Activated CD4-positive, alpha-beta memory T cell treated with anti-CD3 and anti-CD28 coated beads for 36 hours (primary cell): ENCODE measurements at places on chromosomes 7 and 10. TPM values are rescaled to one million over a fixed set of nuclear protein-coding genes. Genes with fewer than 3 reads are reported as not detected.
A peak's percentile ranks its signal among the peaks of the same experiment; 100 is the strongest.

- H3K27ac ChIP-seq: peak overlapping the region; percentile 92
- H3K27me3 ChIP-seq: no peaks in the 10 kb centered on the region
- H3K36me3 ChIP-seq: peaks cover 27% of the 10 kb centered on the region
- peaks cover 41% of the 10 kb centered on the region for H3K4me1 ChIP-seq
These were observed 538 bp downstream of the TFAM start for GRCh38 chr10:58385784-58386112.

- no peaks in the 10 kb centered on the region for H3K36me3 ChIP-seq
- H3K27me3 ChIP-seq: no peaks in the 10 kb centered on the region
- DNase-seq: no peak
- no peak overlapping the region for H3K27ac ChIP-seq
These were observed 101.2 kb downstream of the RAB18 start for GRCh38 chr10:27605318-27605717.

DNA sequence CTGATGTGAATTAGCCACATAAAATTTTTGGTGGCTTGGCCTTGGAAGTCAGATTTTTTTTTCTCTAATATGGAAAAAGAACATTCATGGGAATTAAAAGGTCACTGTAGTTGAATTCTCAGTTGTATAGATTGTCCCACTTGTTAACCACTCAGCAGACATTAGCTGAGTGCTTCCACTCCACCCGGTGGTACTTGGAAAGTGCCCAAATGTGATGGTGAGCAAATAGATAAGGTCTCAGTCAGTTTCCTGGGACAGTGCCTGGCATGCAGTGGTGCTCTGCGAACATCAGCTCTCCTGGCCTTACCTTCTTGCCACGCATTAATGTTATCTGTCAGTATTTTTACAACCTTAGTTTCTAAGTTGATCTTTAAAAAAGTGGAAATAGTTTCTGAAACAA, 1.4 kb downstream of the ATP5F1C start:
- H3K4me3 ChIP-seq: no peak overlapping the region
- DNase-seq: no peak
- H3K27me3 ChIP-seq: no peaks in the 10 kb centered on the region
- H3K36me3 ChIP-seq: peaks cover 24% of the 10 kb centered on the region
- peaks cover 54% of the 10 kb centered on the region for H3K4me1 ChIP-seq
- H3K27ac ChIP-seq: no peak overlapping the region

The TMEM270 gene
- total RNA-seq: not detected

GRCh38 chr10:17878896-17879295, 69.7 kb downstream of the MRC1 start:
- no peak overlapping the region for H3K4me3 ChIP-seq
- H3K27ac ChIP-seq: no peak overlapping the region
- no peaks in the 10 kb centered on the region for H3K27me3 ChIP-seq
- no peak for DNase-seq
- H3K4me1 ChIP-seq: no peaks in the 10 kb centered on the region

The IQUB gene
- total RNA-seq: 0.10 TPM

- no peak overlapping the region for H3K27ac ChIP-seq
- H3K4me3 ChIP-seq: no peak overlapping the region
- H3K27me3 ChIP-seq: peaks cover 4% of the 10 kb centered on the region
- H3K4me1 ChIP-seq: no peaks in the 10 kb centered on the region
- no peaks in the 10 kb centered on the region for H3K36me3 ChIP-seq
- no peak for DNase-seq
These were observed 10.8 kb upstream of the ZNF862 start for GRCh38 chr7:149827089-149827981.

DNA sequence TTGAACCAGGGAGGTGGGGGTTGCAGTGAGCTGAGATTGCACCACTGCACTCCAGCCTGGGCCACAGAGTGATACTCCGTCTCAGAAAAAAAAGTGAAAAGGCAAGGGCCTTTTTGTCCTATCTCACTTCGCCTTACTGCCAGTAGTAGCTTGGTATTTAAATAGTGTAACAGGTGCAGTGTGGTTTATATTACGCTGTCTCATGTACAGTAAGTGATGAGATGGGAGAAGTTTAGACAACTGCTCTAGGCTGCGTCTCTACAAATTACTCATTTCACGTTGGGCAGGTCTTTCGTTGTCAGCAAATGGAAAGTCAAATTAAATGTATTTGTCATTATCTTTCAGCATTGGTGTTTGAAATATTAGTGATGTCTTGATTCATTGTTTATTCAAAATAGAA, 15.5 kb upstream of the PFKFB3 start:
- H3K4me3 ChIP-seq: no peak overlapping the region
- no peak for DNase-seq
- H3K27ac ChIP-seq: no peak overlapping the region
- no peaks in the 10 kb centered on the region for H3K27me3 ChIP-seq
